ENCODE measurements at places on chromosomes 6 and 20.

- no peak for DNase-seq
Observed at GRCh38 chr6:39152262-39152661, 37.3 kb upstream of the SAYSD1 start.

GRCh38 chr6:37093728-37094069 lies 76.3 kb upstream of the PIM1 start:
- no peak for DNase-seq

- no peak for DNase-seq
Observed at GRCh38 chr6:138099832-138100231, 7.4 kb downstream of the PERP start.

DNA sequence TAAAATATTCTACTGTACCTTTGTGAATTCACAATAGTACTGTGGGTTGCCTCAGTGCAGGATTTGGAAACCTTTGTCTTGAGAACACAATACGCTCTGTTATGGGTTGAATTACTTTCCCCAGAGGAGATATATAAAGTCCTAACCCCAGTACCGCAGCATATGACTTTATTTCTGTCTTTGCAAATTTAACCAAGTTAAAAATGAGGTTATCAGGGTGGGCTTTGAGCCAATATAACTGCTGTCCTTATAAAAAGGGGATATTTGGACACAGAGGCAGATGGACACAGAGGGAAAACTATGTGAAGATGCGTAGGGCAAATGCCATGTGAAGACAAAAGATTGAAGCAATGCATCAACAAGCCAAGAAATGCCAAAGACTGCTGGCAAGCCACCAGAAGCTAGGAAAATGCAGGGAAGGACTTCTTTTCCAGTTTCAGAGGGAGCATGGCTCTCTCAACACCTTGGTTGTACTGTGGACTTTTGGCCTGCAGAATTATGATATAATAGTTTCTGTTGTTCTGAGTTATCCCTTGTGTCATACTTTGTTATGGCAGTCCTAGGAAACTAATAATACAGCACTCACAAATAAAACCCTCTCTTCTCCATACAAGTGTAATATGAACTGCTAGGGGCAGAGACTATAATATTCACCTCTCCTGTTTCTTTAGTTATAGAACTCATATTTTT lies 292.6 kb upstream of the SPTLC3 start:
- DNase-seq = no peak

DNA sequence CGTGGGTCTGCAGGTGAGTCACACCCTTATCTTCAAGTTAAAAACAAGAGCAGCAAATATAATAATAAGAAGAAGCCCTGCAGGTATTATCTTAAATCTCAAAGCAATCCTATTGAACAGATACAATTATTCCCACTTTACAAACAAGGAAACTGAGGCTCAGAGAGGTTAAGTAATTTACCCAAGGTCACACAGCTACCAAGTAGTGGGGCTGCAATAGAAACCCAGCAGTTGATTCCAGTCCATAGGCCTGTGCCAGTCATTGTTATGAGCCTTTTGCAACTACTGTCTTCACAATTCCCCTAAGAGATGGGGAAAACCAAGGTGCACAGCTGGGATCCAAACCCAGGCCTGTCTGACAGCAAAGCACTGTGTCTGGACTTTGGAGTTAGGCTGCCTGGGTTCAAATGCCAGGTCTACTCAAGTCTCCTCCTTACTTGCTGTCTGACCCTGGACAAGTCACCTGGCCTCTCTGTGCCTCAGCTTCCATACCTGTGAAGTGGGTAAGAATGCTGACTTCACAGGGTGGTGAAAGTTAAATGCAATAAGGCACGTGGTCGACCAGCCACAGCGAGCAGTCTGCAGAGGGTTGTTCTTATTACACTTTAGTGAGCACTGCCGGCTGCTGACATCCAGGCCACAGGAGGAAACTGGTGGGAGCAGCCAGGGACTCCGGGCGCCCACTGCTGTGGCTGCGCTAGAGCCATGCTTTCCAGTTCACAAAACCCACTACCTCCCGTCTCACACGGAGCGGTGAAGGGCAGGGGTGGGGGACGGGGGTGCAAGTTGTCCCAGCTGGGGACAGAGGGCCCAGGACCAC lies 6.1 kb downstream of the MYL9 start:
- DNase-seq = no peak

GRCh38 chr20:62480318-62480717 lies 4.5 kb upstream of the GATA5 start:
- DNase-seq = no peak

DNA sequence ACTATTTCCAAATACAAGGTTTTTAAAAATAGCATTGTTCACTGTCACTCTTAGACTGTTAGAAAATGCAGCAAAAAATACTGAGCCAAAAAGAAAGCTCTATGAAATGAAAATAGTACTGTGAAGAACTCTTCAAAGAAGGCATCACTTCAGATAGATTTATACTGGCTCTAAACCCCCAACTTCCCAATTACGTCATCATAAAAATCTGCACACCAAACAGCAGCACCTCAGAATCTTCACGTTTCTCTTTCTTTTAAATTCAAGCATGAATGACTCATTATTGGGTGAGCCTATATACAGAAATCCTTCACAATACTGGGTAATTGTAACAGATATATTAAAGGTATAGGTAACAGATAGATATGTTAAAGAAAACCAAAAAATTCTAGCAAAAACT lies 208.4 kb upstream of the HTR1E start:
- DNase-seq = no peak

- DNase-seq = no peak
Observed at GRCh38 chr6:42383421-42384205, 68.1 kb downstream of the TRERF1 start.

DNA sequence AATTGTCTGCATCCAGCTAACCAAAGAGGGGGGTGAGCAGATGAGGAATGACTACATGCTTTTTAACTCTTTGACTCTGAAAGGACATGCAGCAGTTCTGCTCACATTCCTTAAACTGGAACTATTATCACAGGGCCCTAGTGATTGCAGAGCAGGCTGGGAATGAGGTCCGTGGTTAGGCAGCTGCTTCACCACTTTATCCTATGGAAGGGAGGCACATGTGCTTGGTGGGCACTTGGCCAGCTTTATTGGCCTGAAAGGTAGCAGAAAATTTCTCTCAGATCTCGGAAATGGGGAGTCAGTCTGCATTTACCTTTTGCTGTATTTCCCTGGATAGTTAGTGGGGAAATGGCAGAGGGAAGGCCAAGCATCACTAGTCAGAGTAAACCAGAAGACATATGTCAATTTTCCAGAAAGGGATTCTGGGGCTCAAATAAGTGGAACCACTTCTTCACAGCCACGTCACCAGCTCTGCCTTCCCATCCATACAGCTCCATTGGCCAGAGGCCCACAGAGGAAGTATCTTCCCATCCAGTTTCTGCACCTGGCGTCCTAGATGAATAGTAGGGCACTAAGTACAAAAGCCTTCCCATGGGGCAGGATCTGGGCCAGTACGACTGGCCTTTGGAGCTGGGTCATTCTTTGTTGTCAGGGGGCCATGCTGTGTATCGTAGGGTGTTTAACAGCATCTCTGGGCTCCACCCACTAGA lies 444.8 kb downstream of the PTPRT start:
- DNase-seq = no peak

GRCh38 chr20:47248448-47248966 lies 108.0 kb downstream of the ZMYND8 start:
- no peak for DNase-seq

- no peak for DNase-seq
Observed at GRCh38 chr6:133814238-133814637, 74.7 kb upstream of the TCF21 start.

DNA sequence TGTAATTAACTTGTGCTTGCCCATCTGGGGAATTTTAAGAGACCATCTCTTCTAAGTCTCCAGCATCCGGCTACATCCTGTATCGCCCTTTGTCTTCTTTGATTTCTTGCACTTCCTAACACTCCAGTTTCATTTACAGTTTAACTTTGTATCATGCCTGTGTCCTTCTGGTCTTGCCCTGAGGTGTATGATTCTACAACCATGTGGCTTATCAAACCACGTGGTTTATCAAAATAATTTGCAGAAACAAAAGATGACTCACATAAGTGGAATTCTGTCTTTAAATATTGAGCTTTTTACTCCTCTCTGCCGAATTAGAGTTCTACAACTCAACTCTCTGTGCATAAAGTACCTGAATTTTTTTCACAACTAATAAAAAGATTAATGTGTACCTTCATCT lies 580.7 kb downstream of the KIF16B start:
- DNase-seq = no peak

- DNase-seq = no peak
Observed at GRCh38 chr6:163017801-163018200, 290.0 kb downstream of the PACRG start.

DNA sequence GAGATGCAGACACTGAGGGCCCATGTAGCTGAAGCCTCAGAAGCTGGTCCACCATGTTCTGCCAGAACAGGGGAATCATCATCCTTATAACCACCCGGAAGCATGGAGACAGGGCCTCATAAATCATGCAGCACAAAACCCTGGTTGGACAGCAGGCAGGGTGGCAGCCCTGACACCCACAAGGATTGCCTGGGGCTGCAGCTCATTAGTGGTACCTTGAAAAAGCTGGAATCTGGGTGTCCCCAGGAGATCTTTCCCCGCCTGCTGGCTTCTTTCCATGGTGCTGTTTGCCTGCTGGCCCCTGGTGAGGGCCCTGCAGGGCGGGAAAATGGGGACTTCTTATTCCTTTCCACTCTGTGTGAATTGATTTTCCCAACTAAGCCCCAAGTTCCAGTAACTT lies 50.6 kb upstream of the GGTLC1 start:
- no peak for DNase-seq

DNA sequence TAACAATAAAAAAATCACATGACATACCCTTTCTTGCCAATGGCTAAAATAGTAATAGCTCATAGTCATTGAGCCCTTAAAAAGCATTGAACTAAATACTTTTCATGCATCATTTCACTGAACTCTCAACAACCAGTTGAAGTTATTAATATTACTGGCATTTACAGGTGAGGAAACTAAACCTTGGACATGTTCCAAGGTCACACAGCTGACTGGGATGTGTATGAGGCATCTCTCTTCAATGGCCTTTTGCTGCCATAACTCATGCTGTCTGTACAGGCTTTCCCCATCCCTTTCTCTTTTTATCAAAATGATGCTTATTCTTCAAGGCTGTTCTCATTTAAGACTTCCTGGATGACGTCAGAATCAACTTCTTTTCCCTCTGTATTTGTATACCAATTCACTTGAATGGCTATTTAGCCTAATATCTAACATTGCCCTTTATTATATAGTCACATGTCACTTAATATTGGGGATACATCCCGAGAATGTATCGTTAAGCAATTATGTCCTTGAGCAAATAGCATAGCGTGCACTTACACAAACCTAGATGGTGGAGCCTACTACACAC lies 476.4 kb downstream of the KIF16B start:
- no peak for DNase-seq

GRCh38 chr20:4848041-4848440 lies 126.3 kb downstream of the PRND start:
- DNase-seq = no peak

DNA sequence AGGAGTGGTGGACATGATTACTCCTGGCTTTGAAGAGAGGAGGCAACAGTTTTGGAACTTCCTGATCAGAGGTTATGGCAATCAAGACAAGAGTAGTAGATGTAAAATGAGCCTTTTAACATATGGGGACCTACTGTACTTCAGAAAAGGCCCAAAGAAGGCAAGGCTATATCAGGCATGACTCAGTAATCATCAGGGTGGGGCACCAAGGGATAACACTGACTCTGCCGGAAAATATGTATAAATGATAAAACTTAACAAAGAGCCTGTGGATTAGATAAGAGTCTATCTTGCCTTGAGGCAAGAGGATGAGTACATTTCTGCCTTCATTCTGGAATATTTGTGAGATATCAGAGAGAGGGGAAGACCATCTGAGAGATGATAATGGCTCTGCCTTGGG lies 1389.9 kb upstream of the MAP3K7 start:
- no peak for DNase-seq

DNA sequence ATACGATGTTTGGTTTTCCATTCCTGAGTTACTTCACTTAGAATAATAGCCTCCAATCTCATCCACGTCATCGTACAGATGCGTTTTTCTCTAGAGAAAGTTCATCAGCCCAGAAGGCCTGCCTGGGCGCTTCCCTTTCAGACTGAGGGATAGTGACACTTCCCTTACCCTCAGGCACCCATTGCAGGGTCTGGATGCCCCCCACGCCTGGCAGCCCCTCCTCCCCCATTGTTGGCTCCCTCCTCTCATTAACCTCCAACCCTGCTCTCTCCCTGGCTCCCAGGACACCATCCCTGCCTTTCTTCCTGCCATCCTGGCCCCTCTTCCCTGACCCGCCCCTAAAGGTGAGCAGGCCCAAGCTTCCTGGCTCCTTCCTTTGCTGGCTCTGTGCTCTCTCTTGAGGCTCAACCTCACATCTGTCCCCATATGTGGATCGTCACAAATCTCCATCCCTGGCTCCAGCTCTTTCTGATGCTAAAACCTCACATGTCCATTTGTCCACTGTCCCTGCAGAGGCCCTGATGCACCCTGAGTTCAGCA lies 145.2 kb downstream of the SYCP2 start:
- no peak for DNase-seq

GRCh38 chr20:61299618-61300017 lies 47.6 kb downstream of the CDH4 start:
- DNase-seq = no peak

DNA sequence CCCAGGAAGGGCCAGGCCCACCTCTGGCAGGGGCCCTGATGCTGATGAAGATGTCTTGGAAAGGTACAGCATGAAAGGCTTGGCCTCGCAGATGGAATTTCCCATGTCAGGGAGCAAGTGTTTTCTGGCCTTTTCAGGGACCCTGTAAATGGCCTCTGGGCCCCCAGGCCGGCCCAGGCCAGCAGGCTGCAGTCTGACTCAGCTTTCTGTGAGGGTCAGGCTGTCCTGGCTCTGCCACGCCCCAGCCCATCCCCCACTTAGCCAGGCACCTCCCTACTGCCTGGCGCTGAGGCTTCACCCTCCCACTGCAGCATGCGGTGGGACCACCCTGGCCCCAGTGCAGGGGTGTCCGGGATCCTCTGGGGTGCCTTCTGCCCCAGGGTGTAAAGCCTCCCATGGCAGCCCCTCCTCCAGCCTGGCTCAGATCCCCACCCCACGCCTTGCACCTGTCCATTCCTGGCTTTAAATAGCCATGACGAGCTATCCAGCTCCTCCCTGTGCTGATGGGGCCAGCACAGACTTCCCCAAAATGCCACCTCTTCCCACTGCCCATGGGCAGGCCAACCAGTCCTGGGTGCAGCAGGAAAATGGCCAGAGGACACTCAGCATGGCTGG lies 35.6 kb upstream of the GATA5 start:
- no peak for DNase-seq

DNA sequence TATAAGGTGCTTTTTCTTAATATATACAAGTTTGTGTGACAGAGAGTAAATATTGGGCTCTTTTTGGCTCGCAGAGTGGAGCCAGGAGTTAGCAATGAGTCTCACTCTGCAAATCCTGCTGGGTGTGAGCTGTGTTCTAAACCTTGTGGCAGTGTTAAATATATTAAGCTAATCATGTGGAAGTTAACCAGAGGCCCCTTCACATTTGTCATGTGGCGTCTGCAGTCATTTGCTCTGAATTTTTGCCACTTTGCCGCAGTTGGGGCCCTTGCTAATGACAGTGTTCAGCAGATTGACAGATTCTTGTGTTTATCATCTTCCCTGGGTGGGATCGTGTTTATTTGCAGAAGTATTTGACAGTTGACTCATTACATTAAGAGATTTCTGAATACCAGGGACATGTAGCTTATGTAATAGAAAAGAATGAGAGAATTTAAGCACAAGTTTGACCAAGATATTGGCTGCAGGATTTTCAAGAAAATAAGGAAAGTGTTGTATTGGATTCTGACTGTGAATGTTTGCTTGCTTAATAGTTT lies 37.9 kb downstream of the SPATA2 start:
- no peak for DNase-seq

- DNase-seq = no peak
Observed at GRCh38 chr6:148348335-148348734, 5.7 kb downstream of the SASH1 start.

- DNase-seq = no peak
Observed at GRCh38 chr6:87716928-87717614, 15.0 kb upstream of the AKIRIN2 start.
